ENCODE measurements at places on chromosomes 7 and 10.
A peak's percentile ranks its signal among the peaks of the same experiment; 100 is the strongest.

- no peak for DNase-seq
These were observed 114.1 kb downstream of the VIPR2 start for GRCh38 chr7:159030490-159031134.

GRCh38 chr7:157928171-157928794 is 591.5 kb downstream of the DNAJB6 start:
- no peak for DNase-seq

GRCh38 chr7:137820677-137821420 is 25.9 kb downstream of the DGKI start:
- DNase-seq, result no peak

DNA sequence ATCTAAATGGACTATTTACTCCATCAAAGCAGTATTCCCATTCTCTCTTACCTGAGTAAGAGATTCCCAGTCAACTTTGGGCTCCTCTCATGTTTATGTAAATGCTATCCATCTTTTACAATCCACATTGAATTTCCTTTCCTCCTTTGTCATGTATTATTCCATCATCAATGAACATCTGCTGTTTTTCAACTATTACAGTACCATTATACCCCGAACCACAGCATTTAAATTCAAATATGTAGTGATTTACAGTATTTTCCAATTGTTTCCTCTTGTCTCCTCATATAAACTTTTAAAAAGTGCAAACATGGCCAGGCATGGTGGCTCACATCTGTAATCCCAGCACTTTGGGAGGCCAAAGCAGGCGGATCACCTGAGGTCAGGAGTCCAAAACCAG is 20.3 kb downstream of the PCLO start:
- DNase-seq, result no peak

GRCh38 chr7:85038466-85038865 is 148.4 kb downstream of the SEMA3D start:
- DNase-seq, result no peak

DNA sequence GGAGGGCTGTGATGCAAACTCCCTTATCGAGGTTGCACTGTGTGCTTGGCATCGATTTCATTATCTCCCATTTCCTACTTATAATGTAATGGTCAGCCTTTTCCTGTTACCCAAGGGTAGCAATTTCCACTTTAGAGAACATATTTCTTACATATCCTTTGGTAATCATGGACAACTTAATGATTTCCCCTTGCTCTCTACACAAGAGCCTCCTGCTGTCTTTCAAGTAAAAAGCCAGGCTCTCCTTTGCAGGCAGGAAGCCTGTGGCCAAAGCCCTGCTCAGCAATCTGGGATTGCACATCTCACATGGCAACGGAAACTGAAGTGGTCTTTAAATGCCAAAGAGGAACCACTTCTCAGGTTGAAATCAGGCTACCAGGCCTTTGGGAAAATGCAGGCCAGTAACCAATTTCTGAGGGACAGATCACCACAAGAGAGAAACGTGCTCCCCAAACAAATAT is 86.7 kb upstream of the IKZF1 start:
- DNase-seq, result no peak

DNA sequence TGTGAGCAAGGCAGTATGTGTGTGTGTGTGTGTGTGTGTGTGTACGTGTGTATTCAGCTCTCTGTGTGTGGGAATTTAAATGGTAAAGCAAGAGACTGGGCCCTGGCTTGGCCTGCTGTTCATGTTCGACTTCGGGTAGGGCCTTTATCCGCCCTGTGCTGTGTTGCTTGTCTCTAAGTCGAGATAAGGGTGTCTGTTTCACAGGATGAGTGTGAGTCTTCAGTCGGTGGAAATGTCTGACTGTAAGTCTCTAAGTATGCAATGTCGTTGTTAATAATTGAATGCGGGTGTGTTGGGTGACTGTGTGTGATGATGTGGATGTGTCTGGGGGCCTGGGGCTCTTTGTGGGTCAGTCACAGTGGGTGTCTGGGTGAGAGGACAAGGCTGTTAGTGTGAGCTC is 34.8 kb downstream of the HIF1AN start:
- no peak for DNase-seq

DNA sequence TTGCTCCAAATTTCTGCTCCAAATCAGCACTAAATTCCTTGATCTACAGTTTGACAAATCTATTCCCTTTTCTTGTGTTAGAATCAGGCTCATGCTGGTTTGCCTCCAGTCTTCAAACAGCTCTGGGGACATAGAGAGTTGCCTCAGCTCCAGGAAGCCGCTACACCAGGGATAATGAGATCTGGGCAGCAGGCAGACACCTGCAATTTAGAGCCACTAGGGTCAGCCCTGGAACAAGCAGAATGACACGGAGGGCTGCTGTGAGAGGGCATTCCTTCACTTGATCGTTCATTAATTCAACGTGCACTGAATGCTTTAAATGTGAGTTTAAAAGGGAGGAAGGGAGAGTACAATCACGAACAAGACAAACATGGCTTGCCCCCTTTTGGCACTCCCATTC is 3.7 kb upstream of the ELMO1 start:
- no peak for DNase-seq

DNA sequence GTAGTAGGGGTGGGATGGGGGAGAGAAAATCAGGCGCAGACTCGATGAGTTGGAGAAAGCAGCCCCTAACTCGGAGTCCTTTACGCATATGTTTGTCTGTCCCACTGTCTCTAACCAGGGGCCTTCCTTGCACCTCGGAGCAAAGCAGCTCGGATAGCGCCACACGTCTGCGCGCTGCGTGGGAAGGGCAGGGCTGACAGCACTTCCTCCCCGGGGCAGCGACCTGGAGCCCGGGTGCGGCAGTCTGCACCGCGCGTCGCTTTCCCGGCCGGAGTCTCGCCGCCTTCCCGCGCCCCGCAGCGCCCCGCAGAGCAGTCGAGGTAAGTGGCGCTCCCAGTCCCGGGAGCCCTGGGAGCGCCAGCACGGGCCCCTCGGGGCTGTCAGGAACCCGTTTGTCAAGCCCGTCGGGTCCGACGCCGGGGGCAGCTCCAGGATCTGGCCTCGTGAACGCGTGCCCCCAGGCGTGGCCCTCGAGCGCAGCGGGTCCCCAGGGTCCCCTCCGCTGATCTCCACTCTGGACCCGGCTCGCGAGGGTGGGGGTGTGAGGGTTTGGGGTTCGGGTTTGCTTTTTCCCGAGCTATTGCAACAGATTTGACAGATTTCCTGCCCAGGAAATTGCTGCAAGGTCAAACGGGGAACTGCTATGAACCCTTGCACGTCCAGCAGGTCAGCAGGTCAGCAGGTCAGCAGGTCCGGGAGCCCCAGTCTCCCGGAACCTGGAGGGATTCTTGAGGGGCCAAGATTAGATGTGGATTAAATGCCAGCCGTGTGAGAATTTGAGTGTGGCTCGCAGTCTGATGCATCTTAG is 597 bp downstream of the APBB1IP start:
- DNase-seq, result peak; percentile 73
